Activated T-cell treated with anti-CD3 and anti-CD28 coated beads, Interleukin-2, amount 50 U/mL, for 48 hours (primary cell): ENCODE measurements at places on chromosomes 16 and 17.

DNA sequence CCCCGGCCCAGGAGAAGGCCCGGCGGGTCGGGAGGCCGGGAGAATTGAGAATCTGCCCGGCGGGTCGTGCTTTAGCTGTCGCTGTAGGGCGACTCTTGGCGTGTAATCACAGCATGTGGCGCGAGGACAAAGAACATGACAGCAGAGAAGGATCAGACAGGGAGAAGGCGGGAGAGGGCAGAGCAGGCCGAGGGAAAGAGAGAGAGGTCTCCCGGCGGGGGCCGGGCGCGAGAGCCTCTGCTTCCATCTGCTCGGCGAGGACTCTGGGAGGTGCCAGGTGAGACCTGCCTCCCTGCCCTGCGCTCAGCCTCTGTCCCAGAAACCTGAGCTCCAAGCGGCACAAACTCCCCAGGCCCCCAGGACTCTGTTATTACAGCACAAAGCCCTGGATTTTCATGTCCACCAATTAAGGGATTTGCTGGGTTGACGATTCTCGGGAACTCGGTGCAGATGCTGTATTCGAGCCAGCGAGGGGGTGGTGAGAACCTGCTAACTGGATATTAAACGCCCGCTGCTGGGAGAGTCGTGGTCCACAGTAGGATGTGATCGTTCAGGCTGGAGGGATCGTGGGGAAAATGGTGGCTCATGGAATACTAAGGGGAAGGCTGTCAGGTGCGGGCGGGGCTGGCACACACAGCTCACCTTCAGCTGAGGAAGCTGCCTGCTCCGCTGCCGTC lies 172.0 kb upstream of the CIBAR2 start:
- DNase-seq, result no peak

DNA sequence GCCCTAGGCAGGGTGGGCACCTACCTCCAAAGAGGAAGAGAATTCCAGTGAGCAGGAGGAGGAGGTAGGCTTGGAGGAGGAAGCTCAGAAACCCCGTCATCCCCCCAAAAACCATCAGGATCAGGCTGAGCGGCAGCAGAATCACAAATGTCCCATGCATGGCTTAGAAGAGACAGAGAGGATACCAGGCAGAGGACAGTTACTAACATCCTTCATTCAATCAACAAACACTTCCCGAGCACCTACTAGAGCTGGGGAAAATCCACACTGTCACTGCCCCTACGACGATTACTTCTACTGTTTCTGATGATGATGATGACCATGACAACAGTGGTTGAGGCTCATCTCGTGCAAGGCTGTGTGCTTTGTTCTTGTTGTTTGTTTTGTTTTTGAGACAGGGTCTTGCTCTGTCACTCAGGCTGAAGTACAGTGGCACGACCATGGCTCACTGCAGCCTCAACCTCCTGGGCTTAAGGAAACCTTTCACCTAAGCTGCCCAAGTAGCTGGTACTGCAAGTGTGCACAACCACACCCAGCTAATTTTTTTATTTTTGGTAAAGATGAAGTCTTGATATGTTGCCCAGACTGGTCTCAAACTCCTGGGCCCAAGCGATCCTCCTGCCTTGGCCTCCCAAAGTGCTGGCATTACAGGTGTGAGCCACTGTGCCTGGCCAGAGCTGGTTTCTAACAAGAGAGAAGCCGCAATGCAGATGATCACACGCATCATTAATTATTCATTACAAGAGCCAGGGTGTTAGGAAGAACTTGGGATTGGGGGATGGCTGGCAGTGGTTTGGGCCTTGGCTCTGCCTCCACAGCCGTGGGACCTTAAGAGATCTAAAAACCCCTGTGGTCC lies 18.0 kb downstream of the TMEM114 start:
- no peak for DNase-seq

DNA sequence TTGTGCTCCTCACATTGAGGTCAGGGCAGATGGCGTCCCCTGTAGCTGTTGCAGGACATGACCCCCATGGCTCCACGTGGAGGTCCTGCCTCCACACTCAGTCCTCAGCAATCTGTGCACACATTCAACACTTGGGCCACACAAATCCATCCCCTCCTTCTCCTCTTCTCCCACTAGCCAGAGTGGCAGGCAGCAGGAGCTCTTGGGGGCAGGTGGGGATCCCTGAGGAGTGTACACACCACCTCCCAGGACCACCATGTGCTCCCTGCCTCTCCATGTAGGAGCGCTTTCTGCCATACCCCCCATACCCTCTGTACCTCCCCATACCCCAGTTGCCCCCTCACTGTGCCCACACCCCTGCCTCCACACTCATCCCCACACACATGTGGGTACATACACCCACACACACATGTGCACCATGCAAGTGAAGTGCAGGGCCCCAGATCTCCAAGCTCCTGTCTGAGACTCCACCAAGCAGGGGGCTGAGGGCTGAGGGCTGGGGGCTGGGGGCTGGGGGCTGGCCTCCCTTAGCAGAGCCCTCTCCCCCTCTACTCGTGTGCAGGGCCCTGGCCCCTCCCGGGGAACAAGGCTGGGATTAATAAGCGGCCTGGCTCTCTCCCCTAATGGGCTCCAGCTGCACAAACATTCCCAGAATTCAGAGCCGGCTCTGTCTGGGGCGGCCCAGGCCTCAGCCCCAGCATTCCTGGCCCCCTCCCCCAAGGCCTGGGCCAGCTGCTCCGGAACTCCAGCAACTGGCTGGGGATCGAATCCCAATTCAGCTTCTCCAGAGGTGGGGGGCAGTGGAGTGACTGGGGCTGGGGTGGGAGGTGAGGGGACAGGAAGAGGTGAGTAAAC lies 48.2 kb upstream of the MEIOC start:
- no peak for DNase-seq

GRCh38 chr16:84228256-84228838 lies 11.5 kb downstream of the KCNG4 start:
- no peak for DNase-seq

DNA sequence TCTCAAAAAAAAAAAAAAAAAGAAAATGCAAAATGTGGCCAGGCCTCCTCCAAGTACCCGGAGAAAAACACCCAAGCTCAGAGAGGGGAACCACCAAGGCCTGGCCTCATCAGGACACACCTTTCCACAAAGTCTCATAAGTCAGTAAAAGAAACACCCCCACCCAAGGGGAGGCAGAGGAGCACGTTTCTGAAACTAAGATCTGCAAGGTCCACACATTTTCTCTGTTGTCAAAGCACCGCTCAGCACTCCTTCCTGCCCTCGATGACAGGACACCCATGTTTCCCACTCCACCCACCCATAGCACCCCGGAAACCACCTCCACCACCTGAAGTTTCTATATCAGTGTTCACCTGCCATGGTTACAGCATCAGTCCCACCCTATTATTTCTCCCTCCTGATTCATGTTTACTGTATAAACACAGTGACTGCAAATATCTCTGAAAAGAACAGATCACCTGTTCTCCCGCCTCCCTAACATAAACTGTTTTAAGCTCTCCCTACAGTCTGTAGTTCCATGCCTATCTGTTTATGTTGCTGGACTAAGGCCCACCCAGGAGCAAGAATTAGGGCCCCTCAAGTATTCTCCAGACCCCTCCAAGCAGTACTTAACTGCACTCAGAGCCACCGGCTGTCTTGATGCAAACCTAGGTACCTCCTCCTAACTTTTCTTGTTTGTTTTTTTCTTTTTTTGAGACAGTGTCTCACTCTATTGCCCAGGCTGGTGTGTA lies 2.0 kb downstream of the CORO7 start:
- DNase-seq, result peak; percentile 87

DNA sequence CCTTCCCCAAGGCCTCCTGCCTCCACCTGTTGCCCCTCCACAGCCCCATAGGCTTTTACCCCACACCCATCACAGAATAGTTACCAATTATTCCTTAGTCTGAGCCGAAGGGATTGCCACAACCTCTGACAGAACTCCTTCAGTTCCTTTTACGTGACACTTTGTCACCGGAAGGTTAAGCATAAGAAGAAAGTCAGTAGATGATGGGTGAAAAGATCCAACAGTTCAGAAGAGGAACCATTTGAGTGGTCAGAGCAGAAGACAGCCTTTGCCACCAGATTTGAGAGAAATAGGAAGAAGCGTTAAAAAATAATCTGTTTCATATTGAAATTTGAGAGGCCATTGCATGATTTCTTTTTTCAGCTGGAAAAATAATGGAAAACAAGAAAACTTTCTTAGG lies 1.2 kb downstream of the SRR start:
- DNase-seq, result no peak

- no peak for DNase-seq
Observed at GRCh38 chr17:27494192-27495091, 38.2 kb downstream of the KSR1 start.

- no peak for DNase-seq
Observed at GRCh38 chr16:71781741-71782140, 26.9 kb downstream of the AP1G1 start.

- no peak for DNase-seq
Observed at GRCh38 chr17:36682773-36683172, 81.4 kb downstream of the MRM1 start.

DNA sequence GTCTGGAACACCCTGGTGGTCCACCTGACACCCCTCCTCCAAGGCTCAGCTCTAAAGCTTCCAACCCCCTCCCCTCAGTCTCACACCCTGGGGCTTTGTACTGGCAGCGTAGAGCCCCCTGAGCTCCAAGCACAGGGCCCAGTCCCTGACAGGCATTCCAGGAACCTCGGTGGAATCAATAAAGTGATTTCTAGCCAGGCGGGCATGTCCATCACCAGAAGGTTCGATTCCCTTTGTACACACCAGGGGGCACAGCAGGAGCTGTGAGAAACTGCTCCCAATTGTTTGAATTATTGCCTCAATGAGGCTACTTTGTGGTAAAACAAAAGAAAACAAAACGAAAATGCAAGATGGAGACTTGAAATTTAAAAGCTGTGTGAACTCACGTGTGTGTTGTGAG lies 51.8 kb downstream of the SMPD3 start:
- DNase-seq, result peak; percentile 56

- DNase-seq, result no peak
Observed at GRCh38 chr16:12150600-12150999, 174.1 kb downstream of the SNX29 start.

DNA sequence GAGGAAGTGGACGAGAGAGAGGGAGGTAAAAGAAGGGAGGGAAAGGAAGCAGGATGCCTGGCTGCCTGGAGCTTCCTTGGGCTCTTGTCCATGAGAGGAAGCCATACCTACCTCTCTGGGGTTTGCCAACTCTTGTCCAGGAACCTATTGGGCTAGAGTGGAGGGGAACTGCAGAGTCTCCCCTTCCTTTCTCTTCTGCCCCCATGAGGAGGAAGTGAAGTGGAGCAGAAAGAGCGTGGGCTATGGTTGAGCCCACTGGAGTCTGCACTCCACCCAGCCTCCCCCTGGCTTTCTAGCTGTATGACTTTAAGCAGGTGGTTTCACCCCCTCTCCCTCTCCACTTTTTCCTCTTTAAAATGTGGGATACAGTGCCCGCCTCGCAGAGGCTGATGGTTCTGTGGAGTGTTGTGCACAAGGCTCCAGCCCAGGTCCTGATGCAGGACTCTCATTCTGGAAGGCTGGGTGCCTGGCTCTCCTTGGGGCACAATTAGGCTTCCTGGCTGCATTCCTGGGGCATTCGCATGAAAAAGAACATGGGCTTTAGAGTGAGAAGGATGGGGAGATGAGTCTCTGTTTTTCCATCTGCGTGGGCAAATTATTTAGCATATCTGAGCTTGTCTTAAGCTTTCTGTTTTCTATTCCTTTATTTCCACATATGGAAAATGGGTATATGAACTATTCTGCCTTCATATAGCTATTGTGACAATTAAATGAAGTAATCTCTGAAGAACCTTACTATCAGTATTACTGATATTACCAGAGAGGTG lies 40.7 kb downstream of the HLF start:
- no peak for DNase-seq

GRCh38 chr16:30551781-30552180 lies 6.4 kb downstream of the ZNF764 start:
- peak; percentile 72 for DNase-seq

- no peak for DNase-seq
Observed at GRCh38 chr17:27367121-27367981, 73.4 kb downstream of the WSB1 start.

DNA sequence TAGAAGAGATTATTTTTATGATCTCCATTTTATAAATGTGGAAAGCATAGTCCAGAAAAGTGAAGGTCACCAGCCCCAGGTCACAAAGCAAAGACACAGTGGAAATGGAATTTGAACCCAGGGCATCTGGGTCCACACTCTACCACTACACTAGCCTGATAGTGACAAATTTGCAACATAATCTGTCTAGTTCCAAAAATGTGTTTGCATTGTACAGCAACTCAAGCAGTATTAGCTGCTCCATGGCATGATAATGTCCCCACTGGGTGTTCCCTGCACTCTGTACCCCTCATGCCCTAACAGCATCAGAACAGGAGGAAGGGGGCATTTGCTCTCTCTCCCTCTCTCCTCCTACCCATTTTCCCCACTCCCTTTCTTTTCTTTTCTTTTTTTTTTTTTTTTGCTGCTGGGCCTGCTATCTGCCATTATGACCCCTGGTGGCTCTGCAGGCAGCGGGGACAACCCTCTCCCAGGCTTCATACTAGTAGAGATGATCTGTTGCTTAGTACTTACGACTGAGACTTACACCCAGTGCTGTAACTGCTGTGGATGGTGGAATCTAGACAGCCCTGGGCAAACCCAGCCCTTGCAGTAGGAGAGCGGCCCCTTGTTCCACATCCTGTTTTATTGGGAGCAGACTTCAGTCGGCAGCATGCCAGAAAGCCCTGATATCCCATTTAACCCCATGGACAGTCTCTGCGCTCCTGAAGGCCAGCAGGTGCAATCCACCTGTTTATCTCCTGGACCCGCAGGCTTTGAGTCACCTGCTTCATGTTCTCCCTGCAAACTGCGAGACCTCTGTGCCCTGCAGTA lies 306.3 kb downstream of the SOX9 start:
- DNase-seq, result no peak

DNA sequence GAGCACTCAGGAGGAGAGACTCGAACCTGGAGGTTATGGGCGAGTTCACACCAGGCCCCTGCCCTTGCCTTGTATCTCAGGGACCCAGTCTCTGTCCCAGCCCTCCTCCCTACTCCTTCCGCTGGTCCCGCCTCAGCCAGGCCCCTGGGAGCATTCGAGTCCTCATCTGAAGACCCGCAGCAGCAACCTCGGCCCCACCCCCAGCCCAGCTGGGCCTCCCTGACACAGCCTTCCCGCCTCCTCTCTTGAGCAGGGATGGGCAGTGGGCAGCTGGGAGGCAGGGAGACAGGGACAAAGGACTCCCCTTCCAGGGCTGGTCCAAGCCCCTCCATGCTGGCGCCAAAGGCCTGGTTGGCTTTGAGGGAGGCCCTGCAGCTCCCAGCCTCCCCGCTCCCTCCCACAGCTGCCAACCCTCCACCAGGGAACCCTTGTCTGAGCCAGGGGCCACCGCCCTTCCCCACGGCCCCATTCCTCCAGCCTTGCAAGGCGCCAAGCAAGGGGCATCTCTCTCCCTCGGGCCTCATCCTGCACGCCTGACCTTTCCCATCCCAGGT lies 15.4 kb upstream of the ZC3H18 start:
- DNase-seq, result no peak
